ENCODE measurements at places on chromosomes 5 and 9.

DNA sequence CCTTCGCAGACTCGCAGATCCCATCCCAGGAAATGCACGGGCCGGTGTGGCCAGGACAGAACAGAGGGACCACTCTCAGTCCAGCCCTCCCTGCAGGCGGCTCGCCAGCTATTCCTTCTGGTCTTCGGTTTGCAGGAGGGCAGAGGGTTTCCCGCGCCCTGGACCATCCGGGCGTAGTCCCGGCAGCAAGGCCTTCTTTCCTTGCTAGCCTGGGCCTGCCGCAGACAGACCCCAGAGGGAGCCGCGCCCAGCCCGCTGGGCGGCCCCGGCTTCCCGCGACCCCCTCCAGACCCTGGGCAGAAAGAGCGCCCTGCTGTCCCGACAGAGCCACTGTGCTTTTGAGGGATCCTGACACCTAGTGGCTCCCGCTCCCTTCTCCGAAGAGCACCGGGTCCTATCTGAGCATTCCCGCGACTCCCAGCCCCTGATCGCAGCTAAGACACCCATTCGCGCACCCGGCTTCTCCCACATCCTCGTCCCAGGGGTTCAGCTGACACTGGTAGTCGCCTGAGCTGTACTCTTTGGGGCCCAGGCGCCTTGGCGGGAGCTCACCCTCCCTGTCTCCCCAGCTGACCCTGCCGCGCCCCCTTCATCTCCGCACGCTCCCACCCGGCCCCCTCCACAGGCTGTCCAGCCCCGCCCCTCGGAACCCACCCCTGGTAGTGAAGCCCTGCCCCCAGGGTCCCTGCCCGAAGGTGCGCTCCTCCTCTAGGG is 1.1 kb downstream of the CFAP90 start:
- DNase-seq, result no peak

GRCh38 chr5:111928511-111928910 is 171.5 kb upstream of the NREP start:
- no peak for DNase-seq

- DNase-seq, result no peak
Measured at GRCh38 chr5:151905557-151905961, 19.1 kb downstream of the GLRA1 start.

DNA sequence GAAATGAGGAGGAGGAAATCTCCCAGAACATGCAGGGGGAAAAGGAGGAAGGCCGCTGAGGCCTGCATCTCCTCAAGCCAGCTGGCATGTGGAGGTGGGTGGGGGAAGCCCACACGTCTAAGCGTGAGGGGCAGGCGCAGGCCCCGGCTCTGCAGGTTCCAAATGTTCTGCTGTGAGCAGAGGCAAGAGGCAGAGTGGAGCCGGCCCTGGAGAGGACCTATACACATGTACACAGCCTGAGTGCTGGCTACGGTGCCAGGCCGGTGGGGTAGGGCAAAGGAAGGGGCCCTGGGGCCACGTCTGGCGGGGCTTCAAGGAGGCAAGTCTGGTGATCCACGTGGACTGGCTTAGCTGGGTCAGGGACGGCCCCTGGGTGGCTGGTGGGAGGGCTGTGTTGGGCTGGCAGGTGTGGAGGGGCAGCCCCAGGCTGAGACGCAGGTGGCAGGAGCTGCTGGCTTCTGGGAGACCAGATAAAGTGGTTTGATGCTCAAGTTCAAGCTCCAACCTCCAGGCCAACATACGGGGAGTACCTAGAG is 26.4 kb downstream of the LPCAT1 start:
- DNase-seq, result no peak

DNA sequence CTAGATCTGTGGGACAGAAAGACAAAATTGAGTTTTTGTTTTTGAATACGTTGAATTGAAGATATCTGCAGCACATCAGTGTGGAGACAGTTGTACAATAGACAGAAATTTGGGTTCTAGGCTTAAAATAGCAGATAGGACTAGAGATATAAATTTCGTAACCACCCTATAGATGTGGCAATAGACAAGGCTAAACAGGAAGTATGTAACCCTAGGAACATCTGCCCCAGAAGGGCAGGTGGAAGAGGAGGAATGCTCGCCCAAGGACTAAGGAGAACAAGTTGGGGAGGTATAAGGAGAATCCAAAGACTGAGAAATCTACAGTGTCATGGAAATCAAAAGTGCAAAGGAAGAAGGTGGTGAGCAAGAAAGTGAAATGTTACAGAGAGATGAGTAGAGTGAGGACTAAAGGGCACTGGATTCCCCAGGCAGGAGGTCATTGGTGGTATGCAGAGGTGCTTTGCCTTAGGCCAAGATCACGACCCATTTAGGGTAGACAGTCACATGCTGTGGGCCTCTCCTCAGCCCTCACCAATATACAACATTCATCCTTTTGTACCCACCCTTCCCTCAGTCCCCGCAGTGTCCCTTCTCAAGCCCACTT is 109.1 kb upstream of the ELL2 start:
- DNase-seq, result no peak

DNA sequence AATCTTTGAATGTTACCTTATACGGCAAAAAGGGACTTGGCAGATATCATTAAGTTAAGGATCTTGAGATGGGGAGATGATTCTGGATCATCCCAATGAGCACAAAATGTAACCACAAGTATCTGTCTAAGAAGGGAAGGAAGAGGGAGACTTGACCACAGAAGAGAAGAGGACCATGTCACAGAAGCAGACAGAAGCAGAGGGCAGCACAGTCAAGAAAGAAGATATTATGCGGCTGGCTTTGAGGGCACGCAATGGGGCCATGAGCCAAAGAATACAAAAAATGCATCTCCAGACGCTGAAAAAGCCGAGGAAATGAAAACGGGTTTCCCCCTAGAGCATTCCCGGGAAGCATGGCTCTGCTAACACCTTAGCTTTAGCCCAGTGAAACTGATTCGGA is 225.3 kb downstream of the NR2F1-AS1 start:
- DNase-seq, result no peak

DNA sequence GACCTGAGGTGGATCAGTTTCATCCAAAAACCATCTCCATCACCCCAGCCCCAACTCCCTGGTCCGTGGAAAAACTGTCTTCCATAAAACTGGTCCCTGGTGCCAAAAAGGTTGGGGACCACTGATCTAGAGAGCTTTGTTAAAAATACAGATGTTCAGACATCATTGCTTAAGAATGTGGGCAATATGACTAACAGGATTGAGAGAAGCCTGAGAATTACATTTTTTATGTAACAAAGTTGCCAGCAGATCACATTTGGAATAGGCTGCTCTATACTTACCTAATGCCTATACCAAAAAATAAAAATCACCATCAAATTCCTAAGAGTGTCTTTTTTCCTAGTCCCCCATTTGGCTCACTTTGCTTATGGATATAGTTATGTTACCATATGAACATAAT is 143.3 kb downstream of the RAPGEF6 start:
- DNase-seq, result no peak

- no peak for DNase-seq
Measured at GRCh38 chr5:174610968-174611367, 113.4 kb upstream of the MSX2 start.

GRCh38 chr5:125440905-125441304 is 694.5 kb upstream of the ZNF608 start:
- DNase-seq, result no peak

- no peak for DNase-seq
Measured at GRCh38 chr9:15541872-15542271, 11.0 kb upstream of the CCDC171 start.

- no peak for DNase-seq
Measured at GRCh38 chr5:35540002-35540401, 77.7 kb upstream of the SPEF2 start.

DNA sequence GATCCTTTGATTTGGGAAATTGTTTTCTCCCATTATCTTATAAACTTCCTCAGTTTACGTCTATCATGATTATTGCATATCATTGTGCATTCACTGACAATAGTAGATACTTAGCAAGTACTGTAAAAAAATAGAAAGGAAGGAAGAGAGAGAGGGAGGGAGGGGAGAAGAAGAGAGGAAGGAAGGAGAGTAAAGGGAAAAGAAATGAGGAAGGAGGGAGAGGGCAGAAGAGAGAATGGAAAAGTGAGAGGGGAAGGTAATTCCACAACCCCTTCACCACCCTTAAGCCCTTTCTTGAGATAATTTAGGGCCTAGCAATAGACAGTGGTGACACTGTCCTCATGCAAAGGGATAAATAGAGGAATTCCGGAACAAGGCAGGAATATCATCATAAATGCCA is 64.4 kb downstream of the NFIB start:
- DNase-seq, result no peak

DNA sequence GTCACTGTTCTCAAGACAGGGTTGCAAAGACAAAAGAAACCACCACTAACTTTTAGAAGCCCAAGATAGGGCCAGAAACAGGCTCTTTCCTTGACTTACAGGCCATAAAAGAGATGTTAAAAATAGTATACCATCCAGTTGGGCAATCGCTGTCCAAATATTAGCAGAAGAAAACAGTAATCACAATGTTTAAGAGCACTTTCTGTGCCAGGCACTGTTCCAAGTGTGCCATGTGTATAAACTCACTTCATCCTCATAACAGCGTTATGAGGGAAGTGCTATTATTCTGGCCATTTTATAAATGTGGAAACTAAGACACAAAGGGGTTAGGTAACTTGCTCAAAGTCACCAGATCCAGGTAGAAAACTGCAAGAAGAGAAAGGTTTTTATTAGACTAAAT is 111.7 kb downstream of the KCNN2 start:
- DNase-seq, result no peak

GRCh38 chr9:86500667-86501435 is 146.6 kb upstream of the TUT7 start:
- DNase-seq, result no peak

DNA sequence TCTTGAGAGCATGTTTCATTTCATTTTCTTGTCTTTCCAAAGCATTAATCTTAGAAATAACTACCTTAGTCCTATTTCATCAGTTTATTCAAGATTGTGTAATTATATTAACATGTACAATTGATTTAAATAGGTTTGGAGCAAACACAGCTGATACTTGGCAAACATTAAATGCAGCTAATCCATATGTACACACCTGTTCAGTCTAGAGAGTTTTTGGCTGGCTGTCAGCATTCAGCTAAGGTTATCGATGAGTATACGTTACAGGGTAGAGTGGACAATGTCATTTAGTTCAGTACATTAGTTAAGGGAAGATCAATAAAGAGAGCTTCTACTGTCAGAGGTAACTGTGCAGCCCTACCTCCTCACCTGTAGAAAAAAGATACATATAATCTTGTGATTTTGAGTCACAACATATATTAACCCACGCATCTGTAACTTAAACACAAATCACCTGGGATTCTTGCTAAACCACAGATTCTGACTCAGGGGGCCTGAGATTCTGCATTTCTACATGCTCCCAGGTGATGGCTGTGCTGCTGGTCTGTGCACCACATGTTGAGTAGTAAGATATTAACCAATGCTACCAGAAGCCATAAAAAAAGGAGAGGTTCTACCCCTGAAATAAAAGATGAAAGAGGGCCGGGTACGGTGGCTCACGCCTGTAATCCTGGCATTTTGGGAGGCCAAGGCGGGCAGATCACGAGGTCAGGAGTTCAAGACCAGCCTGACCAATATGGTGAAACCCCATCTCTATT is 34.1 kb upstream of the PCA3 start:
- no peak for DNase-seq

GRCh38 chr5:175427762-175428161 is 16.2 kb downstream of the DRD1 start:
- no peak for DNase-seq

DNA sequence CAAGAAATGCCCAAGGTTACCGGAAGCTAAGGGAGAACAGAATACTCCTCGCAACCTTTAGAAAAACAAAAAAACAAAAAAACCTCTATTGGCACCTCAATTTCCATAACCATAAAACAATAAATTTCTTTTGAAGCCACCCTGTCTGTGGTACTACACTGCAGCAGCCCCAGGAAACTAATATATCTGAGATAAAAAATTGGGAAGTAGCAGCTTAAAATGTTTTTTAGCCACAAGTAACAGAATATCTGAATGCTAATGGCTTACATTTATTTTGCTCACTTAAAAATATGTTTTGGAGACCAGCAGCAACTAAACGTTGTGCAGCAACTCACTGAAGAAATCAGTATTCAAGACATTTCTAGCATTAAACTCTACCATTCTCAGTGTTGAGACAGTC is 969.6 kb downstream of the DNAH5 start:
- no peak for DNase-seq

DNA sequence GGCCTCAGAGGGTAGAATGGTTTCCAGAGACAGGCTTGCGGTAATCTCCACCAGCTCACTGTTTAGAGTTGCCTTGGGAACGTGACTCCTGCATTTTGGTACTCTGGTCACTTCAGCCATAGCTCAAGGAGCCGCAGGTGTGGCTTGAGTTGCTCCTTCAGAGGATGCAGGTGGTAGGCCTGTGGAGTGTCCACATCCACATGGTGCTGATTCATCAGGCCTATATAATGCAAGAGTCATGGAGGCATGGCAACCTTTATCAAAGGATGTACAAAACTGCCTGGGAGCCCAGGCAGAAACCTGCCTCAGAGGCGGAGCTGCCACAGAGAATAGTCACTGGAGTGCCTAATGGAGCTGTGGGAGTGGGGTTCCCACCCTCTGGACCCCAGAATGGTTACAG is 114.2 kb downstream of the ANXA1 start:
- no peak for DNase-seq

GRCh38 chr5:56259002-56259511 is 25.9 kb upstream of the ANKRD55 start:
- DNase-seq, result no peak

GRCh38 chr9:116387934-116388698 is 234.5 kb downstream of the PAPPA start:
- DNase-seq, result no peak

- no peak for DNase-seq
Measured at GRCh38 chr5:171956887-171957495, 49.4 kb downstream of the FBXW11 start.

DNA sequence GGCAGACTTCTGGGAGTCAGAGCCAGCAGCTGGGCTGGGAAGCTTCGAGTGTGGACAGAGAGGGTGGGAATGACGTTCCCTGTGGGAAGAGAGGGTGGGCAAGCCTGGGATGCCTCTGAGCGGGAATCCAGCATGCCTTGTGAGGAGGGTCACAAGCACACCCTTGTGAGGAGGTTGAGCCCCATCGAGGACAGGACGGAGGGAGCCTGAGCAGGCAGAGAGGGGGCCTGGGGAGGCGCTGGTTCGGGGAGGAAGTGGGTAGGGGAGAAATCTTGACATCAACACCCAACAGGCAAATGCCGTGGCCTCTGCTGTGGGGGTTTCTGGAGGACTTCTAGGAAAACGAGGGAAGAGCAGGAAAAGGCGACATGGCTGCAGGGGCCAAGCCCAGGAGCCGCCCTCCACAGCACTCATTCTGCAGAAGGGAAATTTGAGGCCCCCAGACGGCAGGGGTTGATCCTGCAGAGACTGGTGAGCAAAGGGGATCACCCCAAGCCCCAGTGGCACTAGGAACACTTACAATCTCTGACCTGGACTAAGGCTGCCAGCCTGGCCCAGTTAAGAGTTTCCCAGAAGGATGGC is 1.1 kb upstream of the IL13 start:
- DNase-seq, result no peak

DNA sequence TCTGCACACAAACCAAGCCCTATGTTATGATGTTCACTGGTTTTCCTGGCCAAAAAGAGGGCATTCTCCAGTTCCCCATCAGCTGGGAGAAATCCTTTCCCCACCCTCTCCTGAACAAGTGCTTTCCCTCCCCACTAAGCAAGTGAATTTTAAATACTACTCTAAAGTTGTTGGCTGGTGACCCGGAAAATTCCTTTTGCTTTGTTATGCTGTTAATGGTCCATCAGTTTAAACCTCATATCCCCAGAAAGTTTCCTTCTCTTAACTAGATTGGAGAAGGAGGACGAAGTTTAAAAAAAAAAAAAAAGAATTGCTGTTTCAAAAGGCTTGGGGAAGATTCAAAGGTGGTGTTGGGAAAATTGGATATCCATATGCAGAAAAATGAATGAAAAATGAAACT is 21.9 kb upstream of the SPRY4 start:
- no peak for DNase-seq
